ENCODE measurements at places on chromosomes 16 and 17.

DNA sequence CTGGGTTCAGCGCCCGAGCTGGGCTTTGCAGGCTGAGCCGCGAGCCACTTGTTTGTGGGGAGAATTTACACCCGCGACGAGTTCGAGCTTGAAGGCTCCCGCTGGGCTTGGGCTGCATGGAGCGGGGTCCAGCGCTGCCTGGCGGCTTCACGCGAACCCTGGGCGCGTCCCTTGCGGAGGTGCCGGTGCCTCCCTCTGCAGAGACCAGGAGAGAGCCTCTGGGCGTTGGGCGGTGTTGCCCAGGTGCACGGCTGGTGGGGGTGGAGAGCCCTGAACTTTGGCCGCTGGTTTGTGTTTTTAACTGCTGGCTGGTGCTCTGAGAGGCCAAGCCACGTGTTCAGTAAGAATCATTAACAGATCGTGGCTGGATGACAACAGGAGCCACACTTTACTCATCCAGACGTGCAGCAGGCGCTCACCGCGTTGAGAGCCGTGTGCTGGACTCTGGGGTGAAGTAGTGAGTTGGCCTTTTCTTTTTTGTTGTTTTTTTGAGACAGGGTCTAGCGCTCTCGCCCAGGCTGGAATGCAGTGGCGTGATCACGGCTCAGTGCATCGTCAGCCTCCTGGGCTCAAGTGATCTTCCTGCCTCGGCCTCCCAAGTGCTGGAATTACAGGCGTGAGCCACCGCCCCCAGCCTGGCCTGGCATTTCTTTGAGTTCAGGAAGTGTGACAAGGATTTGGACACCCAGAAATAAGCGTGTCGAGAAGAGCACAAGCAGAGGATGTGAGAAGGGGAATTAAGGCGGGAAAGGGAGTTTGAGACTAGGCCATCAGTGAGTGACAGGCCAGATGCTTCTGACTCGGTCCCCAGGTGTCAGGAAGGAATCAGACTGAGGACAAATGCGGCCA is 827 bp downstream of the CDK10 start:
- DNase-seq: no peak

GRCh38 chr17:11813871-11814270 is 183.4 kb downstream of the ZNF18 start:
- no peak for DNase-seq

DNA sequence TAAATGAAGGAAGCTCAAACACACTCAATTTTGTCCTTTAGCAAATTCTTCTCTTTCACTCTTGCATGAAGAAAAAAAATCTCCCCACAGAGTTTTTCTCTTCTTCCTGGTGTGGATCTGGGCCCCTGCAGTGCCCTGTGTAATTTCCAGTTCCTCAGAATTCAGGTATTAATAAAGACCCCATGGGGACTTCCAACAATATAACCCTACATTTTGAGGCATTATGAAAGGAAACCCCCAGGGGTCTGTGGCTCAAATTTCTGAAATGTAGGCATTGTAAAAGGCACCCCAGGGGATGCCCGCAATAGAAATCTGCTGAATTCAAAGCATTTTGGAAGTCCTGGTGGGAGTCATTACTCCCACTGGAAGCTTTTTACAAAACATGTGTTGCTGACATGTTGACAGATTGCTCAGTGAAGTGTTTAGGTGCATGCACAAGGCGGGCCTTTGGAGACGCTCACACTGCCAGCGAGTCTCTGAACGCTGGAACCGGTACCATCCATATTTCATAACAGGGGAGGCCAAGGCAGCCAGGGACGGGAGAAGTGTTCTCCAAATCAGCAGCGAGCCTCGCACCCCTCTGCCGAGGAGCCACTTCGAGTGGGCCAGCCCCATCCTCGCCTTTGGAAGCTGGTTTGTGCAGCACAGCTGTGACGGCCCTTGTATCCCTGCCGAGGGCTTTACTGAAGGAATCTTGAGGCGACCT is 154.0 kb downstream of the ZNF423 start:
- no peak for DNase-seq

DNA sequence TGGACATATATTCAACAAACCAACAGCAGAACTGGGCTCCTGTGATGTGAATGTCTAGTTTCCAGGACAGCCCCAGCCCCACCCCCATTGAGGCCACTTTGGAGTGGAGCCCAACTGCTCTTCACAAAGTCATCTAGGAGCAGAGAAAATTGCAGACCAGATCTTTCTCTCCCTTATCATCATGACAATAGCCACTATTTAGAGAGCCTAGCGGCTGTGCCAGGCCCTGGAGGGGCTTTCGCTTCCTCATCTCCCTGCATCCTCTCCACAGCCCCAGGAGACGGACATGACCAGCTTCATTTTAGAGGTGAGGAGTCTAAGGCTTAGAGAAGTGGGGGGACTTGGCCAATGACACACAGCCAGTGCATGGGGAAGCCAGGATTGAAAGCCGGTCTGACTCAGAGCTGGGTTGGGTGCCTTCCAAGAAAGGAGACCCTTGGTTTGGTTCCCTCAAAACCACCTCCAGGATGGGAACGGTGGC is 1.4 kb downstream of the PRSS8 start:
- peak; percentile 26 for DNase-seq

DNA sequence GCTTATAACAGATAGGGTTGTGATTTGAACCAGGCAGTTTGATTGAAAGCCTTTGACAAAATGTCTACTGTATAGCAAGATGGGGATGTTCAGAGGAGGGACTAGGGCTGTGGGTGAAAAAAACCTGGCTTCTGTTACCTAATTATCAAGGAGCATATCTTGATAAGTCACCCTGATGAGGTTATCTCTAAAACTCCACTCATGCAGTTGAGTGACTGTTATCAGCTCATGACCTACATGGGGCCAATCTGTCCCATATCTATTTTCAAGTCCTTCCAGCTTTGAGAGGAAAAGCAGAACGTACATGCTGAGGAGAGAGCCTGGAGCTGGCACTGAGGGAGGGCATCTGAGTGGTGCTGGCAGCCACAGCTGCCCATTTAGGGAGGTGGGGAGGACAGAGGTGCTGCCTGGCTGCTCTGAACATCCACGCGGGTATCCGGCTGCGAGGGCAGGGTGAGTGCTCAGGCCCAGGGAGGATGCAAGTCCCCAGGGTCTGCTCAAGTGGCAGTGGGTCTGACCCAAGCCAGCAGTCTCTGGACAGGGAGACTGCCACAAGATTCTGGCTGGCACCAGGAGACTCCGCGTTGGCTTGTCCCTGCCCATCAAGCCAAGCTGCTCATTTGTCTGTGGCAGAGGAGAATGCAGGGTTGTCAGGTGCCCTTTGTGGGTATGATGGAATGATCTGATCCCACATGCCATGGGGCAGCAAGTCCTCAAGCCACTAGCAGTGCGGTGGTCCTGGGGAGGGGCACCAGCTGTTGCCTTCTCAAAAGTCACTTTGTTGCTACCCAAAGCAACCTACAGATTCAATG is 29.2 kb downstream of the ATPAF2 start:
- no peak for DNase-seq

GRCh38 chr16:77794586-77794985 is 6.2 kb downstream of the VAT1L start:
- DNase-seq: no peak

GRCh38 chr17:77424585-77425344 is 284.0 kb downstream of the SEC14L1 start:
- DNase-seq: peak; percentile 54

DNA sequence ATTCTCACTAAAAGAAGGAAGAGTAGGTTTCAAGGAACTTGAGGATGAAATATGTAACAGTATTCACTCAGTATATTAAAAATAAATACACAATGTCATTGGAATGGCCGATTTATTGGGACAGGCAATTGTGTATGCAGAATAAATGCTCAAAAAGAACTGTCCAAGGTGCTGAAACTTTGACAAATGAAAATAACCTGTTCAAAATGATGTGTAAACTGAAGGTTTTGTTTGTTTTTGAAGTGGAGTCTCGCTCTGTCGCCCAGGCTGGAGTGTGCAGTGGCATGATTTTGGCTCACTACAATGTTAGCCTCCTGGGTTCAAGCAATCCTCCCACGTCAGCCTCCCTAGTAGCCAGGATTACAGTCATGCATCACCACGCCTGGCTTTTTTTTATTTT is 318.7 kb upstream of the RBFOX1 start:
- DNase-seq: no peak

- DNase-seq: peak; percentile 9
Observed at GRCh38 chr16:46620266-46621005, 743 bp downstream of the SHCBP1 start.

DNA sequence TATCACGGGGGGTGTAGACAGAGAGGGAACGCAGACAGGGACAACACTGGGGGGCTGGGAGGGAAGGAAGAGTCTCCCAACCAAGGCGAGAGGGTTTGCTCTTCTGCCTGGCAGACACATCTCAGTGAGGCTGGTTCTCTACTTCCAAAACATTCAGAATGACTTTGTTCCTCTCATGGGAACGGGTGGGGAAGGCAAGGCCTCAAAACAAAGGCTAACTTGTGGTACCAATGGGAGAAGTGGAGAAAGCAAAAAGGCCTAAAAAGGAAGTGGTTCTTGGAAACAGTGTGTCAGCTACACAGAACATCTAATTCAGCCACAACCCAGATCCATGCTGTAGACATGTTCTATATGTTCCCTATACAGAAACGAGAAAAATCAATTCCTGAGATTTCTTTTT is 7.5 kb downstream of the FLOT2 start:
- DNase-seq: peak; percentile 43

- DNase-seq: peak; percentile 34
Observed at GRCh38 chr17:81294512-81295030, 536 bp downstream of the SLC38A10 start.

DNA sequence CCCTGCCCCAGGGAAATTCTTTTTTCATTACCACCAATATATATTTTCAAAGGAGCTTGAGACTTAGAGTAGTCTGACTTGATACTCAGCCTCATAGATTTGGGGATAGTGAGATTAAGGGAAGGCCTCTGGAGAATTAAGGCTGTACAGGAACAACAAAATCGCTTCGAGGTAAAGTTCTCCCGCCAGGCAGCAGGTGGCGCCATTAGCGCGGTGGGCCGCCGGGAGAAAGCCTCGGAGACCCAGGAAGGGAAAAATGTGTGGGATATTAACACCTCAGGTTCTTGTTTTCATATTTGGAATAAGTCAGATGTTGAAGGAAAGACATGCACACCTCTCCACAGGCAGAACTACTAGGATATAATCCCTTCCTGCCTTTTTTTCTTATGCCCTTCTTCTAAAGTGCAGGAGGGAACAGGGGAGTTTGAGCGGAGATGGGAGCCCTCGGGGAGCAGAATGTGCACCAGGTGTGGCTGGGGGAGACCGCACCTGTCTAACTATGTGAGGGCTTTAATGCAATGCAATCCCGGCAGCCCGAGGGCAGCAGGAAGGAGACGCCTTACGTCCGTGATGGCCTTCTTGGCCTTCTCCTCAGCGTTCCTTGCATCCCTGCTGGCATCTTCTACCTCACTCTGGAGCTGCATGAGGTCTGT is 25.9 kb downstream of the MYH3 start:
- DNase-seq: peak; percentile 51

- DNase-seq: no peak
Observed at GRCh38 chr17:45292696-45293412, 24.0 kb downstream of the MAP3K14 start.

DNA sequence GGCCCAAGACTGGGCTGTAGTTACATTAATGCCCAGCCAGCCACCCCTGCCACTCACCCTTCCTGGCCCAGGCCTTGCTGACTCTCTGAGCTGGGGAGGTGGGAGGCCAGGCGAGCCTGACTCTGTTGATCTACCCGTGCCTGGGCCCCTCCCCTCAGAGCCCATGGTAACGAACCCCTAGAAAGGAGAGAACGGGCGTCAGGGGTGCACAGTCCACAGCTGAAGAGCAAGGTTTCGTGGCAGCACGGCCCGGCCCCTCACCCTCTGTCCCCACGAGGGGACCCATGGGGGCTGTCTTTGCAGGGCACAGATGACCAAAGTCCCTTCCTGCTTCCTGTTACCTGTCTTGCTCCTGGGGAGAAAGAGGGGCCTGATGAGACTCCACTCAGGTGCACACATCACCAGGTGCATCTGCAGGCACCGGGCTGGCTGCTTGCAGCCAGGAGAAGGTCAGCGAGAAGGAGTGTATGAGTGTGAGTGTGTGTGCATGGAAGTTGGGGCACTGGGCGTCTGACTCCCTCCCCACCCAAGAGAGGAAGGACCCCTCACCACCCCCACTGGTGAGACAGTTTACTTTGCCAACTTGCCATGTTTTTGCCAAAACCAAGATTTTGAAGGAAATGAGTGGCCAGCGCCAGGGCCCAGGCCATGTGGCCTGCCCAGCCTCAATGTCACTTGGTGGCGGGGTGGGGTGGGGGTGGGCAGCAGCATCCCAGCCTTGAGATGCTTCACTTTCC is 359.1 kb downstream of the SEC14L1 start:
- no peak for DNase-seq

- peak; percentile 56 for DNase-seq
Observed at GRCh38 chr17:81380666-81381518, 14.4 kb upstream of the BAHCC1 start.

DNA sequence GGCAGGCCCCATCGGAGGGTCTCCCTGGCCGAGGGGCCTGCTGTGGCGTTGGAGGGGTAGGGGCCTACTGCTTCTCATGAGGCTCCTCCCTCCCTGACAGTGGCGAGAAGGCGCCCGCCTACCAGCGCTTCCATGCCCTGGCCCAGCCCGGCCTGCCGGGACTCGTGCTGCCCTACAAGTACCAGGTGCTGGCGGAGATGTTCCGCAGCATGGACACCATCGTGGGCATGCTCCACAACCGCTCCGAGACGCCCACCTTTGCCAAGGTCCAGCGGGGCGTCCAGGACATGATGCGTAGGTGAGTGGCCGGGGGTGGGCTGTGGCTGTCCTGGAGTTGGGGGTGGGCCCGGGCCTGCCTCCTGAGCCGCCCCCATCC is 1.7 kb downstream of the CDT1 start:
- DNase-seq: no peak

DNA sequence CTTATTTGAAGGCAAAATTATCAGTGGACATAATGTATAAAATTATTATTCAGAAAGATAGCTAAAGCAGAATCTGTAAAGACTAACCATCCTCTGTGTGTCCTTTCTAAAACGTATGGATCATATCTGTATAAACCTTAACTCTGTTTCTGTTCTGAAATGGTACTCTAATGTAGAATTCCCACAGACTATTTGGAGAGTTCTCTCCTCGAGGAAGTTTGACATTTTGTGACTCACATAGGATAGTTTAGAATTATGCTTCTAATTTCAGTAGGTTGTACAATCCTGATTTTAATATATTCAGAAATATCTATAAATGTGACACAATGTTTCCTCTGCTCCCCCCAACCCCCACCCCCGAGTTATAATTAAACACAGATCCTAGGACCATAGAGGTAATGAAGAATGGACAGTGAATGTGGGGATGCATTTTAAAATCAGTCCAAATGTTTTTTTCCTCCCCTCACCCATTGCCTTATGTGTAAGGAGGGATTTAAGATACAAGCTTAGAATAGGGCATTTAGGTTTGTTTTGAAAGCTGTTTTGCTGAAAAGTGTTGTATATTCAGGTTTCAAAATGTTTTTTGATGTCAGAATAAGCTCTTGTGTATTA is 66.8 kb downstream of the BCAS3 start:
- peak; percentile 44 for DNase-seq
